ENCODE measurements at places on chromosomes 4 and X. TPM values are rescaled to one million over a fixed set of nuclear protein-coding genes. Genes with fewer than 3 reads are reported as not detected.

PABPC5 gene
- polyA plus RNA-seq = 9.2 TPM

CDX4 gene
- polyA plus RNA-seq = not detected

PAGE2B gene
- polyA plus RNA-seq = not detected

NSUN7 gene
- polyA plus RNA-seq = not detected

CT45A5 gene
- polyA plus RNA-seq = 0.94 TPM

CLDN34 gene
- polyA plus RNA-seq = not detected

DLG3 gene
- 5.3 TPM for polyA plus RNA-seq

SH3D19 gene
- polyA plus RNA-seq = 11.0 TPM

MPC1L gene
- not detected for polyA plus RNA-seq

Data from Purkinje cell (primary cell).